Activated T-cell treated with anti-CD3 and anti-CD28 coated beads for 4 hours (primary cell): ENCODE measurements at places on chromosomes 7 and 10.

DNA sequence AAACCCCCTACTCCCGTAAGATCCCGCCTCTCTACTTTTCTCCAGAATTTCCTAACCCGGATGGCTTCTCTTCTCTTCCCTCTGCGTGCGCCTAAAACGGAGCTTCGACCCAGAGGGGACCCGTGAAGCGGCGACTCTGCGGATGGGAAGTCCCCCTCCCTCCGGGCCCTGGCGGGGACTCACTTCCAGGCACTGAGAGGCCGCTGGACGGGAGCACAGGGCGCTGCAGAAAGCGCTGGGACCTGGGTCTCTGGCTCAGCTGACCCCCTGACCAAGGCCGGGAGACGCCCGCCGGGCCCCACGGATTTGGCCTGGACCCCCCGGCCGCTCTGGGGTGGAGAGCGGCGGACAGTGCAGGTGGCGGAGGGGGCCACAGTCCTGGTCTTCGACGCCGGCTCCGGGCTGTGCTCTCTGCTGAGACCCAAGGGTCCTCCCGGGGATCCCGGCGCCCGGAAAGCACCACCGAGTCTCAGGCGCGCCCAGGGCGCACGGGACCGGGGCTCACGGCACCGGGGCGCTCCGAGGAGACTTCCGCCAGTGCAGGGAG, 688 bp upstream of the FOXL3 start:
- no peak for DNase-seq

- no peak for DNase-seq
These were observed 125.0 kb upstream of the ZNF746 start for GRCh38 chr7:149622444-149623210.

DNA sequence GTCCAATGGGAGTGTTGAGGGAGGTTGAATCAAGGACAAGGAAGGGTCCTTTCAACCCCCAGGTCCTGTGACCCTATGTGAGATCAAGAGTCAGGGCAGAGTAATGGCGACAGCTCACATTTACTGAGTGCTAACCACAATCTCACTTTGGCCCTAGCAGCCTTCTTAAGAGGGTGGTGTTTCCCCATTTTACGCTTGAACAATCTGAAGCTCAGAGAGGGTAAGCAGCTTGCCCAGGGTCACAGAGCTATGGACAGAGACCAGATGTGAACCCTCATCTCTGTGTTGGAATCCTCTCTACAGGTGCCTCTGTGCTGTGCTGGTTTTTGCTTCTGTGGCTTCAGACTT, 102.0 kb downstream of the GRK5 start:
- no peak for DNase-seq

GRCh38 chr7:64558781-64559180, 4.1 kb downstream of the ZNF680 start:
- DNase-seq, result no peak
